ENCODE measurements at places on chromosomes 7 and 10.
A peak's percentile ranks its signal among the peaks of the same experiment; 100 is the strongest.

DNA sequence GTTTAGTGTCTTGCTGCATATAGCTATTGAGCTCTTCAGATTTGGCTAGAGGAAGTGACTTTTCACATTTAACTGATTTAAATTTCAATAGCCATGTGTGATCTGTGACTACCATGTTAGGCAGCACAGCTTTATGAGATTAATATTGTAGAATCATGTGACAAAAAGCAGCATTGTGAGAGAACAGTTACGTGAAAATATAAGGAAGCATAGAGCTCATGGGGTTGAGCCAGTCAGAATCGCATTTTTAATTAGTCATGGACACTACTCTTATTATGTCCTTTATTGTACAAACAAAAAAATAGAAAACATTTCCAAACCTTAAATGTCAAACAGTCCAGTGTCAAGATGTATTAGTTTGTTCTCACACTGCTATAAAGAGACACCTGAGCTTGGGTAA lies 48.0 kb downstream of the MTURN start:
- no peak for DNase-seq

- DNase-seq, result no peak
Measured at GRCh38 chr7:36474283-36475010, 84.8 kb downstream of the ANLN start.

DNA sequence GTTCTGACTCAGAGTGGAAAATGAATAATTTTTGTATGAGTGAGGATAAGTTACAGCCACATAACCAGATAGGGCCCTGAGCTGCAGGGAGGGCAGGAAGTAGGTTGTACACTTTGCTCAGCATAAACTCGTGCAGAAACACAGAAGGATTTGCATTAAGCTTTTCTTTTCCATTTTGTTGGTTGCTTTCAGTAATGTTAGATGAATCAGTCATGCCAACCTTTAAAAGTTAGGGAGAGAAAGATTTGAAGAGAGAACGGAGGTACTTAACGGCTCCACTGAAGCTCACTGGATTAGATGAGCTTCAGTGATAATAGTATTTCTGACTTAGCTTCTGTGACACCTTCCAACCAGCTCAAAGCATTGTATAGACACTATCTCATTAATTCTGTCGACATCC lies 348.1 kb downstream of the GATA3 start:
- no peak for DNase-seq

DNA sequence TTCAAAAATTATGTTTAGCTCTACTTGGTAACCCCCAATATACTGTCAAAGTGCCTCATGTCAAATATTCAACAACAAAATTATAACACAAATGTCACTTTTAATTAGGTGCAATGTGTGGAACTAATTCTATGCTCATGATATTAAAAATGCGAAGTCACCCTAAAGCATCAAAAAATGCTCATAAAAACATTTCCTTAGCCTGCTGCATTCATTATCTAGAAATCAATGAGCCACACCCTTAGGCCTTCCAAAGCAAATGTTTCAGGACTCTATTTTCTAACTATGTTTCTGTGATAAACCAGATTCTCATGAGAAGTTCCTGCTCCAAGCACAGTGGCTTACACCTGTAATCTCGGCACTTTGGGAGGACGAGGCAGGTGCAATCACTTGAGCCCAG lies 75.0 kb upstream of the ANK3 start:
- DNase-seq, result no peak

GRCh38 chr10:126564326-126564888 lies 106.1 kb downstream of the C10orf90 start:
- no peak for DNase-seq

- DNase-seq, result peak; percentile 32
Measured at GRCh38 chr10:47311932-47312662, 10.2 kb upstream of the GDF2 start.

- no peak for DNase-seq
Measured at GRCh38 chr7:12431886-12432556, 28.4 kb upstream of the VWDE start.

GRCh38 chr7:84712374-84713121 lies 474.3 kb downstream of the SEMA3D start:
- DNase-seq, result no peak

DNA sequence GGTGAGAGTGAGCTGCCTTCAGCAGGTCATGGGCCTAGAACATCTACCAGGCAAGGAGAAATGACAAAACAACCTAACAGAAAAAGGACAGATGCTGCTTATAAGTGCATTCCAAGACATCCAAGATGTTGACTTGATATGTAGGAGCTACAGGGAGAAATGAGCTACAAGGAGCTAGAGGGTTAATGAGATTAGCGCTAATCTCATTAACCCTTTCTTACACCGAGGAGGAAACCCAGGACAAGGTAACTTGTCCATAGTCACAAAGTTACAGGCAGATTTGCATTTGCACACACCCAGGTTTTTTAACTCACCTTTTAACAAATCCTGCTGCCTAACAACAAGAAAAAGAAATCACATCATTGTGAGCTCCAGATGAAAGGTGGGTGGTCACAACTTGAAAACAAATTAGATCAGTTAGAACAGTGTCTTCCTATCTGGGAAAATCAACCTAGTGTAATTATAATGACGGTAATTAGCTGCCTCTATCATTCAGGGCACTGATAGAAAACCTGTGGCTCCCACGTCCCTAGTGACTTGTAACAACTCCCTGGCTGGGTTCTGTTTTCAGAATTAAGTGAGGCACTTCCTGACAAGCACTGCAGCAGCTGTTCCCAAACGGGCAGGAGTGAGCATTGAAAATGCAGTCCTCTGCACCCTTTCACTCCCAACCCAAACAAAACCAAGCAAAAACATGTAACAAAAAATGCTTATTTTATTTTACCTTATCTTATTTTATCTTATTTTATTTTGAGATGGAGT lies 5.7 kb downstream of the KIAA1549 start:
- DNase-seq, result no peak

- DNase-seq, result no peak
Measured at GRCh38 chr10:71881647-71882355, 30.8 kb upstream of the PSAP start.

GRCh38 chr10:88849234-88849633 lies 2.4 kb downstream of the ANKRD22 start:
- DNase-seq, result no peak

DNA sequence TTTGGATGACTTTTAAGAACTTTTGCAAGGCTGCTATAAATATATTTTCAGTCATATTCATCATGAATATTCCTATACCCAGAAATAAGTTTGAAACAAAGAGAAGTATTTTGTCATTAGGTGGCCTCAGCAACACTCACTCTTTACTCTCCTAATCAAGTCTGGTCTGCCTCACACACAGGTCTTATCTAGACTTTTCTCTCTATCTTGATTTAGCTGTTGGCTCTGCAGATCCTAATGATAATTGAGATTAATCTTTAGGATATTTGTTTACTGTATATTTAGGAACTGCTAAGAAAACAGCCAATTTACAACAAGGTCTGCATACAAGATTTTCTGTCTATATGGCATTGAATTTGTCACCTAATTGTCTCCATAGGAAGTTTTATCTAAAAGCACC lies 297.6 kb downstream of the PTEN start:
- no peak for DNase-seq

DNA sequence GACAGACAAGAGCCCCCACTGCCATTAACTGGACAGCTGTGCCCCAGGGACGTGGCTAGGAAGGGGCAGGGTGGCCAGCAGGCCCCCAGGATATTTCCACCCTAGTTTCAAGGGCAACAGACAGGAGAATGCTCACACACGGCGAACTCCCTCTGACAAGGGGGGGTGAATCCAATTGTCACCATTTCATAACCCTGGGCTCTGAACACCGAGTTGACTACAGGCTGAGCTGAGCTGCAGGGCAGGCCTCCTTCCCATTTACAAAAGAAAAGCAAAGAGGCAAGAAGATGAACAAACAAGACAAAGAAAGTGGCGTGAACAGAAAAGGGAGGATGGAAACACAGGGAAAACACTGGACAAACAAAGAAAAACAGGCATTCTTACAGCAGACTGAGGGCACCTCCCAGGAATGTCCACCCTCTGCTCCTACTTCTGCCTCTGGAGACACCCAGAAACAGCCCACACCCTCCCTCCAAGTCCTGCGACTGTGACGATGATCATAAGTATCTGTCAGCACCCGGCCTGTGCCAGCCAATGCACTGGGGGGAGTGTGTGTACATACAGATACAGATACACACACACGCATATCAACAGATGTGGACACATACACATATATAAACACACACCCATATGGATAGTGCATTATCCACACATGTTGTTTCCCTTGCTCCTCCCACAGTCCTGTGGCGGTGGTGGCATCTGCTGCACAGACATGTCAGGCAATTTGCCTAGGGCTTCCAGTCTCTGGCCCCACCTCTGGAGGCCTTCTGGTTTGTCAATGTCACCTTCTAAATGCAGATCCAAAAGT lies 66.2 kb downstream of the FAM53B start:
- DNase-seq, result no peak

DNA sequence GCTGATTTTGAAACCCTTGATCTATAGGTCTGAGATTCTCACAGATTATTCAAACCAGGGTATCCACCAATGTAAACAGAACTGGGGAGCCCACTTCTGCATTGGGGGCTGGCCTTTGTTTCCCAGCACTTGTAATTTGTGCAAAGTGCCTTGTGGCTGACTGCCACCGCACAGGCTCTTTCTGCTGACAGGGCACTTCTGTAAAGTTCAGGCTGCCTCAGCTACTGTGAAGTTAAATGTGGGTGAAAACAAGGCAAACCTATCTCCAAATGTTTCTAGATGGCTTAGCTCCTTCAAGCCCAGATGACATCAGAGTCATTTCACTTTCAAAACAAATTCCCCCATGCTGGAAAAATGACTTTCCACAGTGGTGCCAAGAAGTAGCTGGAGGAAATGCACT lies 54.7 kb downstream of the GRID1 start:
- no peak for DNase-seq

DNA sequence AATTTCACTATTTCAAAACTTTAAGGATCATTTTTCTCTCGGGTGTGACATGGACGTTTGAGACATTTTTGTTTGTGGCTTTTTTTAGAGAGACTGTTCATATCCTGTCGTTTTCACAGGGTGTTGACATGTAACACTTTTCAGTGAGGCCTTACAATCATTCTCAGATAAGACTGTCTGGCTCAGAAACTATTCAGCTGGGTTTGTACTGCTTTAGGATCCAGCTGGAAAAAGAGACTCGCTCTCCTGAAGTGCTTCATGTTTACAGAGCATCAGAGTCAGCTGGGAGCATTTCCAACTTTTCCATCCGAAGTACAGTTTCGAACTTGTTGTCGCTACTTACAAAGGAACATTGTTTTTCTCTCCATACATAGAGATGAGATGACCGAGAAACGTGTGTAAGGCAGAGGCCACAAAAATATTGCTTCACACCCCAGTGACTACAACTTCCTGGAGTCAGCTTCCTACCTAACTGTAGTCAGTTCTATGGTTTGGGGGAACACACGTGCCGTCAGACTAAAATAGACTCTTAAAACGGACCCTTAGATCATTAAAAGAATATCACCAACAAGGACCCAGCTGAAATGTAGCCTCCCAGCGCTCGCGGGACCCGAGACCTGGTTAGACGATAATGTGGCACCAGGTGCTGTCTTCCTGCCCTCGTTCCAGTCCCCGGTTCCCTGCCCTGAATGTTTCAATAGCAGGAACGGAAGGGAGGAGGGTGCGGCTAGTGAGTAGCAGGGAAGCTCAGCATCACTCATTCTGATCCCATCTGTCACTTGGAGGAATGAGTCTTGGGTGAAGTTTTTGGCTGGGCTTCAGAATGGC lies 78.0 kb downstream of the MKI67 start:
- no peak for DNase-seq

DNA sequence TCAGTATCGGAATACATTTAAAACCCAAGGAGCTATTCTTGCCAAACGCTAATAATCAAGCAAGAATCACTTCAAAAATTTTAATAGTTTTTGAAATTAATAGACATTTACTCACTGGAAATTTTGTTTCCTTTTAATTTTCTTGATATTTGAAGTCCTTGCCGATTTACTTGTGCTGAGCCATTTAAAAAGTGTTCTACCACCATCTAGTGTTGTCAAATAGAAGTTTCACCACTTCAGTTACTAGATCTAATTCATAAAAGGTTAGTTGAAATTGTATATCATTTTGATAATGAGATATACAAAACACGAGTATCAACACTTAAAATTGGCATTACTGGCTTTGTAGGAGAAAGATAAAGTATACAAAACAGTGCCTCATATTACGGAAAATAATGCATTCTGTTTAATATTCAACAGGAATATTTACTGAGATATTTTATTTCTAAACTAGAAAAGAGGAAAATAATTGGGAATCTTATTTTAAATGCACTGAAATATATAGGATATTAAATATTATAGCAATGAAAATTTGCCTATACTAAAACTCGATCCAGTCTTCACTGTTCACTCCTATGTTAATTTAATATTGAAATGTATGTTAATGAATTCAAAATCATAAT lies 664.8 kb upstream of the SEMA3D start:
- DNase-seq, result no peak

GRCh38 chr7:90274161-90274560 lies 29.2 kb downstream of the CFAP69 start:
- no peak for DNase-seq

DNA sequence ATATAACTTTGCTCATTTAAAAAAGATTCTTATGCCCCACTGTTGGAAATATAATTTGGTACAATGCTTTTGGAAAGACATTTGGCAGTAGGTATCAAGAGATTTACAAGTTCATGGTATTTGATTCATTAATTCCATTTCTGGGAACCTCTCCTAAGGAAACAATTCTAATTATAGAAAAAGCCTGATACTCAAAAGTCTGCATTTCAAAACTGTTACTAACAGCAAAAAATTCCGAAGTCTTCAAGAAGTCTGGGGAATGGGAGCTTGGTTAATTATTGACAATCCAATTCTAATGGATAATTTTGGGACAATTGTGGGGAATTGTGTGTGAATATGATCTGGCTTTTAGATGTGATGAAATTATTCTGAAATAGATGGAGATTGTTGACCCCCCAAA lies 59.6 kb downstream of the HDAC9 start:
- DNase-seq, result no peak

DNA sequence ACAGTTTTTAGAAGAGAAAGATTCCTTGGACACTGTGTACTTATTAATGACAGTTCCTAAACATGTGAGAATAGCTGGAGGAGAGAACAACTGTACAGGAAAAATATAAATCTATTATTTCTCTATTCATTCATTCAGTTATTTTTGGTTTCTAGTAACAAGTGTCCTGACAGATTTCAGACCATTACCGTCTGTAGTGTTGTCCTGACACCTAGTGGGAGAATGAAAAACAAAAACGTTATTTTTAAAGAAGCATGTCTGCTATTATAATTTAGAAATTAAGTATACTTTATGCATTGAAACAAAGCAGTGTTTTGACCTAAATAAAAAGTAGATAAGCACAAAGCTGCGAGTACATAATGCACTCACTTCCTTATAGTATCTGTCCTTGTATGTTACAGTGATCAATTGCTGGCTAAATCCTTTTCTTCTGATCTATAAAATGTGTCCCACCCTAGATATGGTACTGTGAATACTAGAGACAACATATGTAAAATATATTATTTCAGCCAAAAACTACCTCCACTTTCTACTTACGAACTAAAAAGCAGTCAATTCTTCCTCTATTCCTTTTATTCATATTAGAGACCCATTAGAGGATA lies 575.6 kb downstream of the ARL4A start:
- DNase-seq, result no peak
